ENCODE measurements at places on chromosomes 2 and 18. TPM values are rescaled to one million over a fixed set of nuclear protein-coding genes. Genes with fewer than 3 reads are reported as not detected.

Gene TMBIM1
- 247 TPM for total RNA-seq

Gene PKP4
- total RNA-seq: 48.7 TPM

Gene CREG2
- 2.3 TPM for total RNA-seq

Gene CERKL
- total RNA-seq: not detected

DNA sequence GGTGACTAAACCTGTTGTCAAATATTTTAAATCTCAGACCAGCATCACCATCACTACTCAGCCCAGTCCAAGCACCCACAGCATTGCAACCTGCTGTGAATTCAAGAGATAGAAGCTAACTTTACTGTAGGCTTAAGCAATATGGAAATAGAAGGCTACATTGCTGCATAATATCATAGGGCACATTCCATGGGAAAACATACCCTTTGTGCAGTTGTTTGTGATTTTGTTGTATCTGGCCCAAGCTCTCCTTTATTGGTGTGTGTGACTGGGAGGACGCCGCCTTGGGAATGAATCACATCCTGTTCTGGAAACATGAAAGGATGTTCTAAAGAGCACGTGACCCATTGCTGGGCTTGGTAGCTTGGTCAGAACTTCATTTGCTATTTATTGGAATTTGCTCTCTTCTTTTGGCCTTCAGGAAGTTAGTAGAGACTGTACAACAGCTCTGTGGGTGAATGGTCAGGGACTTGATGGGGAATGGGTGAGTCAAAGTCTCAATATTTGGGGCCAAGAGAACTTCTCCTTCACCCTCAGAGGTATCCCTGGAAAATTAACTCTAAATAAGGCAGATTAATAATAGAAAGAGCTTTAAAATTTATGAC is 106.8 kb upstream of the SERPINE2 start:
- peak; percentile 76 for ATAC-seq

- no peak for ATAC-seq
Observed at GRCh38 chr2:58073751-58074150, 27.1 kb downstream of the VRK2 start.

DNA sequence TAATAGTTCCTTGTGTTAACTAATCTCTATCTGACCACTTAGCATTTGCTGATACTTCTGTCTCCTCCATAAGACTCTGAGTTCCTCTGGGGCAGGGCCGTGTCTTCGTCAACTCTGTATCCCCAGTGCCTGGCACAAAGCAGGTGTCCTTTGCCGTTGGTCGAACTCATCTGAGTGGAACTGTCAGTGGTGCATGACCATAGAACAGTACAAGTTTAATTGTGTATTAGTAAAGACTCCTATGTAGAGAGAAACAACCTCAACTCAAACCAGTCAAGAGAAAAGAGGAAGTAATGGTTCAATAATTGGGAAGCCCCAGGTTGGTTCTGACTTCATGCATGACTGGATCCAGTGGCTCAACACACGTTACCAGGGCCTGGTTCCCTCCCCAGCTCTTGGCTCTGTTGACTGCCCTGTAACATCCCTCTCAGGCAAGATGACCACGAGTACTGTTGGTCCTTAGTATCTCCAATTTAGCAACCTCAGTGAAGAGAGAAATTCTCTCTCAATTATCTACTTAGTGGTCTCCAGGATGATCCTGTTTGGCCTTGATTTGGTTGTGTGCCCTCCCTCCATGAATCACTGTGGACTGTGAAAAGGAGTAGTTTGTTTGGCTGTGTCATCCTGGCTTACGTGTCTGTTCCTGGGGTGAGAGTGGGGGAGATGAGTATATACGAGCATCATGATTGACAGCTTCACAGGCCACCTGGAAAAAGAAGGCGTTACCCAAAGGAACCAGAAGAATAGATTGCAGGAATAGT is 58.5 kb upstream of the MSH6 start:
- ATAC-seq: peak; percentile 82

DNA sequence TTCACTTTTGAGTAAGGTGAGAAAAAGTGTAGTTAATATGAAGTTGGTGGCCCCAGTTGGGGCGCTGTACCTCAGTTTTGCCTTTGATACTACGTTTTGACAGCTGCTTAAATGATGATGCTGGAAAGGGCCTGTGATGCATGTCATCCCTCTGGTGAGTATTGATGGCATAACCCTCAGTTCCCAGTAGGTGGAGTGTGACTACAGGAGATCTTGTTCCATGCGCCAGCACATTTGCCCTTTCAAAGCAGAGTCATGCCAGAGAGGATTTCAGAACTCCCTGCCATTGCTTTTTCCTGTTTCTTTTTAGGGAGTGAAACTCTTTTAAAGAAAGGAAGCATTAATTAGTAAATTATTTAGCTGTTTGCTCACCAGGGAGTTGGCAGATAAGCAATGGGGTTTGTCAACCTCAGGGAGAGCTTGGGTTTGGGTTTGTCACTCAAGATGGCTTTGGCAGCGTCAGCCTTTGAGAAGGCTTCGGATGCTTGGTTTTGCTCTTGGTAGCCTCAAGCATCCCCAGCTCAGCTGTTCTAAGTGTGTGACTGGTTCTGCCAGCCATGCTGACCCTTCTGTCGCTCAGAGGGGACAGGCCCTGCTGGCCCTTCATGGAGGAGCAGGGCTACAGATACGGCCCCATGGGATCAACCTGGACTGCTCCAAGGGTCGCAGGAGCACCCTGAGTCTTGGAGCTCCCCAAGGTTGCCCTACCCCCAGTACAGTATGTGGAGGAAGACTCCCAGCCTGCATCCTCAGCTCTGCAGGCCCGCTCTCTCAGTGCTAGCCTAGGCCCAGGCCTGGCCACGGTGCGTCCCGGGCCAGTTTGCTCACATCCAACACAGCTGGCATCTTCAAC is 29.1 kb downstream of the ARMC9 start:
- ATAC-seq: peak; percentile 96

DNA sequence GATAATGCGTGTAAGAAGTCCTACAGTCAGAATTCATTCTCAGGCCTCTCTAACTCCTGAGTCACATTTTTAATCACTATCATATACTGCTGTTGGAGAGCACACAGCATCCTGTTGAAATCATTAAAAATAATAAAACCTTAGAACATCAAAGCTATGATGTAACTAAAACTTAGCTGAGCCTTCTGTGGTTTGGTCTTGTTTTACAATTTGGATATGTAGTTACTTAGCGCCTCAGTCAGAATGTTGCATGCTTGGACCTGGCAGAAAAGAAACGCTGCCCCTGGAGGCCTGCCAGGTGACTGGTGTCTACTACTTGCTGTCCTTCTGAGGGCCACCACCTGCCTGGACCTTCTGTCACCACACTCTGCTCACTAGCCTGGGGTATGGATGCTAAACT is 261.1 kb upstream of the RASGRP3 start:
- peak; percentile 10 for ATAC-seq

GRCh38 chr2:181995289-181995688 is 9.6 kb downstream of the PPP1R1C start:
- no peak for ATAC-seq

All from esophagus mucosa (tissue), 1 donor.